Activated CD4-positive, CD25-positive, alpha-beta regulatory T cell (primary cell): ENCODE measurements at places on chromosomes 5 and 9.

DNA sequence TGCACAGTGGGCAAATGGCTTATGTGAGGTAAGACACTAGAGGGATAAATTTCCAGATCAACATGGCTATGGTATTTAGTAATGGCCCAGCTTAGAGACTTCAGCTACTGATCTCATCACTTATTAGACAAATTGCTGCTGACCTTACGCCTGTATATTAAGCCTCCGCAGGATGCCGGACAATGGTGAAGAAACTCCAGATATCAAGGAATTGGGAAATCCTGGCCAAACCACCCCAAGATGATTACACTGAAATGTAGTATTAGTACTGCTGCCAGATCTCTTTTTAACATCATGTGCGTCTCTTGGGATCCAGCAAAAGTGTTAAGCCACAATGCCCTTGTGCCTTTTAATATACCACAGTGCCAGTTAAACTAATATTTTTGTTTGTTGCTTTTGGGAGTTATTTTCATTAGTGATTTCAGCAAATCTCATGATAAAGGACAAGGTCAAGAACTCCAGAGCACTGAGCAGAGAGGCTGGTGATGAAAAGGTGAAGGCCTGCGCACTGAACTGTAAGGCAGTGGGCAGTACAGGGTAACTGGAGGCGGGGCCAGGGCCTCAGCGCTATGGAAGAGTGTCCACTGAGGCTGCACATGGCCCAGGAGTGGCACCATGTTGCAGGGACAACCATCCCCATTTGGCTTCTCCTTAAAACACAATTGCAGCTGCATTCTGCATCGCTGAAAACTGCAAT, 32.5 kb downstream of the TSTD2 start:
- DNase-seq, result no peak

DNA sequence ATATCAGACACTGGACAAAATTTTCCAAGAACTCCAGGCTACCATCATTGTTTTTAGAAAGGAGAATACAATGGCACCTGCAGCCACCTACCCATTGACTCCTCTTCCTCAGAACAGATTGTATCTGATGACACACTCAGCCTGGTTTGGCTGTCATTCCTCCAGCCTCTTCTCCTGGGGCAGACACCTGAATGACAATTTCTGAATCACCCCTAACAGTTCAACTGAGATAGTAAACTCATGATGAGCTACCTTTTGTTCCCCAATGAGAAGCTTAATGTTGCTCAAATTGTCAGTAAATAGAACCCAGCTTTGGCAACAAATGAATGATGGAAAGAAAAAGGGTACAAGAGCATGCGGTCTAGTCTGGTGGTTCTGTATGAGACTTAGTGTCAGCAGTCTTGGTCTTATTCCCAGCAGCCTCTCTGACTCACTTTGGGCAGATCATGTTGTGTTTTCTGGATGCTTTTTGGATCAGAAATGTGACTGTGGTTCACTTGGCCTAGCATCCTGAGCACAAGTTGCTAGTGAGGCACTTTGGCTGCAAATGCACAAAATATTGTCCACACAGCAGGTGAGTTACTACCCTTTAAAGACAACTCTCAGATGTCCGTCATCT, 78.3 kb downstream of the MAMDC2 start:
- DNase-seq, result no peak

DNA sequence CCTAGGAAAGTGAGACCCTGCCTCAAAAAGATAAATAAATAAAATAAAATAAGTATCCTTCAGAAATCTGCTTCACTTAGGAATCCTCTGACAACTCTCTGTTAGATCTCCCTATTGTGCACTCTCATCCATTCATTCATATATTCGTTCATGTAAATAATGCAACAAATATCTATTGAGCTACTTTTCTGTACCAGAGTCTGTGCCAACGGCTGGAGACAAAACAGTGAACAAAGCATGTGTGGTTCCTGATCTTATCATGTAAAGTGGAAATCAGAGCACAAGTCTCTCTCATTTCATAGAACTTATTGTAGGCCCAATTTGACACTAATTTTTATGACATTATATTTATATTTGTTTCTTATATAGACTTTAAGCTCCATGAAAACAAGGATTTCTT, 40.3 kb upstream of the DAB2 start:
- no peak for DNase-seq

DNA sequence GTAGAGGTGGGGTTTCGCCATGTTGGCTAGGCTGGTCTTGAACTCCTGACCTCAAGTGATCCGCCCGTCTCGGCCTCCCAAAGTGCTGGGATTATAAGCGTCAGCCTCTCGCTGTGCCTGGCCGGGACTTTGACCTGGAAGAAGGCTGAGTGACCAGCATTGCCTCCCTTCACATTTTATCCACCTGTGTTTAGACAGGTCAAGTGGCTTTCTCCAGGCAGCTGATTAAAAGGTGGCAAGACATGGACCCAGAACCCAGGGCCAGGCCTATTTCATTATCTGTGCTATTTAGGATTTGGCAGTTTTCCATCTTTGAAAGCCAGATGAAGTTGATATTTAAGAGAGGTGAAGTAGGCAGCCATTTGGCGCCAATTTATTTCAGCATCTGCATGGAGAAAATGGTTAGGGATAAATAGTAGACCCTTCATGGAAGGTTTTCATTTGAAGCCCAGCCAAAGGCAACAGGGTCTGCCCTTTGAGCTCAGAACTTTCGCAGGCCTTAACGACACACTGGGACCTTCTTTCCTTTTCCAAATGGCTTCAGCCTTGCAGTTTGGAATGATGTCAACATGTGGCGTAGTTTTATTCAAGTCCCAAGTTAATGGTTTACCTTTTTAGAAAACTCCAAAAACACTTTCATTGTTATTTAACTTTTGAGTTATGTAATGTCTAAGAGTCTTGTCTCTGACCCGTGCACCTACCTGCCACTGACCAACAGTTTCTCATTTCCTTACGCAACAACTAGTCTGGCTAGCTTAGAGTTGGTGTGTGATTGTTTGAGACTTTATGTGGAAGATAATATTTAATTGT, 8.4 kb downstream of the DAPK1 start:
- no peak for DNase-seq

DNA sequence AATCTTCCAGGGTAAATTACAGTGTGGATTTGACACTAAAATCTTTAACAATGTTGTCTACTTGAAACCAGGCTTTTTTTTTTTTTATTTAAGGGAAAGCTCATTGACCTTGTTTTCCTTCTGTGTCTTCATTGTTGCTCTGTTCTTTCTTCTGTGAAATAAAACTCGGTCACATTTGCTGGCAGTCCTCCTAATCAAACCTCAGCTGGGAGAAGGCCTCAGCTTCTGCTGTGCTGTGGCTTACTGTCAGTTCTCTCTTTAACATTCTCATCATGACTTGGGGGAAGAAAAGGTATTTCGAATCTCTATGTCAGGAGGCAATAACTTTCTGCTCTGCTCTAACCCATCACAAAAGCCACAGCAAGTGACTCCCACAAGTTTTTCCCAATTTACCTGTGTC, 268.9 kb downstream of the ZNF608 start:
- DNase-seq, result no peak

- DNase-seq, result no peak
Observed at GRCh38 chr9:13860019-13860418, 453.9 kb downstream of the NFIB start.

DNA sequence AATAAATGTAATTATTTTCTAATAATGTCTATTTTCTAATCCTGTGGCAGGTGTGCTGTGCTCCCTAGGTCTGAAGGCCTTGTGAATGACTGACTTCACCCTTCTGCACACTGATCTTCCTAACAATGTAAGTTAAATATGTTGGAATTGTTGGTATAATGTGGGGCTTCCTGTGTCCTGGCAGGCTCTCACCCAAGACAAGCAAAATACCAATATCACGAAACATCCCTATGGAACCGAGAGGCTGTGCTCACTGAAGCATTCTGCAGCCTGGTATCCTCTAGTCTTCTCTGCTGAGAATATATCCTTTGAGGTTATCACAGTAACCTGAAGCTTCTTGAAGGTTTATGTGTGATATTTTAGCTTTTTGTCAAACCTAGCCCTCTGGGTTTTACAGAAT, 159.4 kb downstream of the GABRB2 start:
- DNase-seq, result no peak

GRCh38 chr5:169960659-169961058, 19.6 kb downstream of the INSYN2B start:
- no peak for DNase-seq
